ENCODE measurements at places on chromosomes 11 and 22. TPM values are rescaled to one million over a fixed set of nuclear protein-coding genes. Genes with fewer than 3 reads are reported as not detected.

PIWIL4 gene
- total RNA-seq: 3.3 TPM

- H3K4me3 ChIP-seq: no peak overlapping the region
- H3K4me1 ChIP-seq: no peaks in the 10 kb centered on the region
- H3K36me3 ChIP-seq: no peaks in the 10 kb centered on the region
- H3K27ac ChIP-seq: no peak overlapping the region
These were observed 107.3 kb upstream of the LUZP2 start for GRCh38 chr11:24389575-24389974.

DNA sequence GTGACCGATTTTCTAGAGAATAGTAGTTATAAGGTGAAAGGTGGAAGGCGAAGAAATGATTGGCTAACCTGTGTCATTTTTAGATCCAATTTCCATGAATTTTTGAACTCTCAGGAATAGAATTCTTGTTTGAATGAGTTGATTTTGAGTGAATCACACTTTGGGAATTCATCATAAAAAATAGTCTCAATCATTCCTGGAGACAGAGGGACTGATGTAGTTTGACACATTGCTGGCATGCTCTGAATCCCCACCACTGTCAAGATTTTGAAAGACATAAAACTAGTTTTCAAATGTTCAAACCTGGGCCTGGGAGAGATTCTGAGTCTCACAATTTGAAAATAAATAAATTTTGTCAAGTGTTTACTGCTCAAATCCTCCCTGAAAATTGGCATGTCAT is 861.4 kb upstream of the RAG2 start:
- no peaks in the 10 kb centered on the region for H3K36me3 ChIP-seq
- H3K27me3 ChIP-seq: no peaks in the 10 kb centered on the region
- no peak overlapping the region for H3K27ac ChIP-seq

FAT3 gene
- 16.2 TPM for total RNA-seq

- H3K27me3 ChIP-seq: no peaks in the 10 kb centered on the region
- DNase-seq: no peak
- H3K4me3 ChIP-seq: no peak overlapping the region
- no peaks in the 10 kb centered on the region for H3K36me3 ChIP-seq
- no peaks in the 10 kb centered on the region for H3K4me1 ChIP-seq
- H3K27ac ChIP-seq: no peak overlapping the region
These were observed 2390.9 kb upstream of the RAG2 start for GRCh38 chr11:38988908-38989307.
